Suprapubic skin (tissue), 4 donors: ENCODE measurements at places on chromosomes 6 and 20.

GRCh38 chr6:138310294-138310693, 67.4 kb upstream of the SMIM28 start:
- no peak for DNase-seq

DNA sequence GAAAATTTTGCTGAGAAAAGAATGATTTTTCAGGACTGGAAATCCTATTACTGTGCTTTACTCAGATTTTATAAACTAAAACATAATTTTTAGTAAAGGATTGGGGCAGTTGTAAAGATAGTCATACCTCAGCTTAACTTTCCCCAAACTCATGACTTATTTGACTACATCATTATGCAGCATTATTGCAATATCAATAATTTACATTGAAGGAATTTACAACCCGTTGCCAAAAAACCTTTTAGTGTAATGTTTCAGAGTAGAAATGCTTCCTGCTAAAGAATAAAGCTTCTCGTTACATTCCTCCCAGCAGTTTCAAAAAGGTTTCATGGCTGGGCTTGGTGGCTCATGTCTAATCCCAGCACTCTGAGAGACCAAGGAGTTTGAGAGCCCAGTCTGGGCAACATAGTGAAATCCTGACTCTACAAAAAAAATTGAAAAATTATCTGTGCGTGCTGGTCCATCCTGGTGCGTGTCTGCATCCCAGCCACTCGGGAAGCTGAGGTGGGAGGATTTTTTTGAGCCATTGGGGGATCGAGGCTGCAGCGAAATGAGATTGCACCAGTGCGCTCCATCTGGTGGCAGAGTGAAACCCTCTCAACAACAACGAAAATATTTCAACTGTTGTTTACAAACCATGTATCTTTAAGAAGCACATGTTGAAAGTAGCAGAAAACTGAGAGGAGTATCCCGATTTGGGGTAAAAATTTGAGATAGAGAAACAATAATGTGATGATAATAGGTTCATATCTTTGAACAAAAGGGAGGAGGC, 4.4 kb downstream of the AMD1 start:
- DNase-seq = no peak

DNA sequence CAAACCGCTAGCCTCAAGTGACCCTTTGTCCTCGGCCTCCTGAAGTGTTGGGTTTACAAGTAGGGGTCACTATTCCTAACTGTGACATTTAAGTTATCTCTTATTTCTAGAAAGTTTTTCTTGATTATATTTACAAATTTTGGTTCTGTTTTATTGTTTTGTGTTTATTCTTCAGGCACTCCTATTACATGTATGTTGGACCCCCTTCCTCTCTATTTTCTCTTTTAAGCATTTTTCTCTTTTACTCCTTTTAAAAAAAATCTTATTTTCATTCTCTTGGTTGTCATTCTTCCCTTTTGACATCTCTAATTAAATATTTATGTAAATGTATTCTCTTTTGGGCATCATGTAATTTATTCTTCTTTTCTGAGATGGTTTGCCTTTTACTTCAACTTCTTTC, 50.4 kb upstream of the MAP3K7 start:
- no peak for DNase-seq

GRCh38 chr6:134324141-134324540, 6.2 kb upstream of the SGK1 start:
- DNase-seq = no peak

DNA sequence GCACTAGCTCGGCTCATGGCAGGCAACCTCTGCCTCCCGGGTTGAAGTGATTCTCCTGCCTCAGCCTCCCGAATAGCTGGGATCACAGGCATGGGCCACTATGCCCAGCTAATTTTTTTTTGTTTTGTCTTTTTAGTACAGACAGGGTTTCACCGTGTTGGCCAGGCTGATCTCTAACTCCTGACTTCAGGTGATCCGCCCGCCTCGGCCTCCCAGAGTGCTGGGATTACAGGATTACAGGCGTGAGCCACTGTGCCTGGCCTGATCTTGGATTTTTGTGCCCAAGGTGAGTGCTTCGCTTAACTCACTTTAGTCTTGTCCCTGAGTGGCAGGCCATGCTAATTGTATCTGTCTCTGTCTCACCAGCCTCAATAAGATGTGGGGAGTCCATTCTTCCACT, 78.6 kb downstream of the KCNB1 start:
- DNase-seq = no peak

GRCh38 chr6:147678253-147678652, 169.8 kb downstream of the SAMD5 start:
- no peak for DNase-seq

DNA sequence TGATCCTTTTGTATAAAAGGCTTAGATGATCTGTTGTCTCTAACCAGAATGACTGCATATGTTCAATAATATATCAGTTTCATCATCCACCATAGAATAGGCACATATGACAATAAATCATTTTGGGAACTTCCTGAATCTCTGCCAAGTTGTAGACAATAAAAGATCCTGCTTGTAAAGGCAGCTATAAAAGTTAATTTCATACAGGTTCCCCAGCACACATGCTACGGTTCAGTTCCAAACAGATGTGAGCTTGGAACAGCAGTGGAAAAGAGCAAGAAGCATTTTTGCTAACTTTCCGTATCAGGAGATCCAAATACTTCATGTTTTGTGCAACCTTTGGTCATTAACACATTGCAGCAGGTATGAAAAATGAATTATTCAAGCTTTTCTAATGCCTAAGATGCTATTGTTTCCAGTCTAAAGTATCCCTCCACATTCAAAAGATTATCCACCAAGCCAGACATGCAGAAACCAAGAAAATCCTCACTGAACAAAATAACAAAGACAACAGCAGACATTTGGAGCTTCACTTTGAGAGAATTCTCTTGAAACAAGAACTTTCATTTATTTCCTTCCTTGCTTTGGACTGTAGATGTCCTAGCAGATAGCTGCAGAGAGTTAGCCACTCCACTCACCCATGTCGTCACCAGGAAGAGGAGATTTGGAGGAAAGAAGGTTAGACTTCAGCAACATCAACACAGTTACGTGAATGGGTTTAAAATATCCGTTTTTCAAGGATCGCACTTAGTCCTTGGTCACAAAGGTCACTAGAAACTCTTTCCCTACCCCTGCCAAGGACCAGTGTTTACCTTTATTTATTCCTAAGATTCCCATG, 453.5 kb upstream of the JARID2 start:
- DNase-seq = no peak

GRCh38 chr20:62133864-62134263, 9.3 kb downstream of the PSMA7 start:
- no peak for DNase-seq

- DNase-seq = no peak
These were observed 26.7 kb upstream of the TFAP2B start for GRCh38 chr6:50791900-50792508.

DNA sequence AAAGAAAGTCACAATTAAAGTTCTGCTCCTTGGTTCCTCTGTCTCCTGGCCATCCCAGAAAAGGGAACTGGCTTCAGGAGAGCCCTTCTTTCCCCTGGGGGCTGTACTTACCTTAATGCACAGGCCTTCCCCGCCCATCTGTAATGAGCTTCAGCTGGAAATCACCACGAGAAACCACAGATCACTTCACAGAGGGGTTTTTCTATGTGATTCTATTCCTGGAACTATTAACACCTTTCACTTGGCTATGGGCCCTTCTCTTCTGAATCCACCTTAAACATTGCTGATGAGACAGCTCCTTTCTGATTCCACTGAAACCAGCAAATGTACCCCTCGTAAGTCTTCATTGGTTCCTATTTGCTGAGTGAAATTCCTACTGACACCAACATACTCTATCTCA, 80.7 kb downstream of the FOXF2 start:
- DNase-seq = no peak

- no peak for DNase-seq
These were observed 45.6 kb upstream of the SLC9A8 start for GRCh38 chr20:49766979-49767521.

GRCh38 chr6:140311146-140311545, 936.7 kb upstream of the CITED2 start:
- DNase-seq = no peak
